ENCODE measurements at places on chromosomes 13 and 19. TPM values are rescaled to one million over a fixed set of nuclear protein-coding genes. Genes with fewer than 3 reads are reported as not detected.

GRCh38 chr19:3358689-3359014 is 7.7 kb upstream of the NFIC start:
- DNase-seq, result no peak

GRCh38 chr19:1122021-1122971 is 18.5 kb downstream of the GPX4 start:
- no peak for DNase-seq

- DNase-seq, result no peak
These were observed 24.8 kb downstream of the RNF6 start for GRCh38 chr13:26197298-26197697.

DNA sequence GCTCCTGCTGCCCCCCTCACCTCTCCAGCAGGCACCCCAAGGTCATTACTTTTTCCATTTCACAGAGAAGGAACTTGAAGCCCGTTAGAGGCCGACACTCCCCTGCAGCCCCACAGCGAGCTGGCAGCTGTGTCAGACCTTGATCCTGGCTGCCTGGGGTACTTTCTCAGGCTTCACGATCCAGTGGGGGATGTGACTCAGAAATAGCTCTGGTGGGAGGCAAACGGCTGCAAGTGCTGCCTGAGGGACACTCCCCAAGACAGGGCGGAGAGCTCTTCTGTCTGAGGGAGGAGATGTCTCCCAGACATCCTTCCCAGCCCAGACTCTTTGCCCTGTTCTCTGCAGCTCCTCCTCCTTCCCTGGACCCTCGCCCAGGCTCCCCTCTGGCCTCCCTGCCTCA is 4.8 kb downstream of the TSKS start:
- no peak for DNase-seq

DNA sequence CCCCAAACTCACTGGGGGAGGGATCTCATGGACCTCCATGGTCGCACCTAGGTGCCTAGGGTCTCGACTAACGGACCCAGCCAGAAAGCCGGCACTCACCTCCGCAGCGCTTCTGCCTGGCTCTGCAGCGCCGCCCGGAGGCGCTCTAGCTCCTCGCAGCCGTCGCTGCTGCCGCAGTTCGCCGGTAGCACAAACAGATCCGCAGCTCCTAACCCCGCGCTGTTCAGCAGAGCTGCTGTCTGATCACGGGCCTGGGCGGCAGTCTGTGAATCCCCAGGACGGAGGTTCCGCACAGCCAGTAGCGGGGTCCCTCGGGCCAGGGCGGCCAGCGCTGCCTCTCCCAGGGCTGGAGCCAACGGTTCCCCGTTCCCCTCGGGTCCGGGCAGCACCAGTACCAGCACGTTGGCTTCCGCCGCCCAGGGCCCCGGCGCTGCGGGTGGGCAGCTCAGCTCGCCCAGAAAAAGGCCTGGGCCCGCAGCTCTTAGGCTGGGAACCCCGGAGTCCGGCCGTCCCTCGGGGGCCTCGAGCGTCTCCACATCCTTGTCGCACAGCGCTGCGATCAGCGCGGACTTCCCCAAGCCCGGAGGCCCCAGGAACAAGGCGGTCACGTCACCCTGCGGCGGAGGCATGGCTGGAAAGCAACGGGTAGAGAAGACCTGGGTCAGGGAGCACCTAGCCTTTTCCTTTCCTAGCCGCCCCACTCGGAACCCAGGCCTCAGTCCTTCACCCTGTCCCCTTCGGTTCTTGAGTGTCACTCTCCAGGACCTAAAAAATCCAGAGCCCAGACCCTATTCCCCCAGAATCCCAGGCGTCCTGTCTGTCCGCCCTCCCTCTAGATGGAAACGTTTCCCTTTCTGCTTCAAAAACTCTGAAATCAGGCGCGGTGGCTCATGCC is 977 bp downstream of the IRGQ start:
- peak; percentile 50 for DNase-seq

GRCh38 chr19:46542428-46543230 is 47.0 kb upstream of the PNMA8B start:
- peak; percentile 83 for DNase-seq

LYL1 gene
- total RNA-seq, result not detected

GRCh38 chr13:104571161-104571892 is 1505.1 kb upstream of the SLC10A2 start:
- DNase-seq, result peak; percentile 87

LRFN3 gene
- 4.4 TPM for total RNA-seq

PEX11G gene
- 4.7 TPM for total RNA-seq

DNA sequence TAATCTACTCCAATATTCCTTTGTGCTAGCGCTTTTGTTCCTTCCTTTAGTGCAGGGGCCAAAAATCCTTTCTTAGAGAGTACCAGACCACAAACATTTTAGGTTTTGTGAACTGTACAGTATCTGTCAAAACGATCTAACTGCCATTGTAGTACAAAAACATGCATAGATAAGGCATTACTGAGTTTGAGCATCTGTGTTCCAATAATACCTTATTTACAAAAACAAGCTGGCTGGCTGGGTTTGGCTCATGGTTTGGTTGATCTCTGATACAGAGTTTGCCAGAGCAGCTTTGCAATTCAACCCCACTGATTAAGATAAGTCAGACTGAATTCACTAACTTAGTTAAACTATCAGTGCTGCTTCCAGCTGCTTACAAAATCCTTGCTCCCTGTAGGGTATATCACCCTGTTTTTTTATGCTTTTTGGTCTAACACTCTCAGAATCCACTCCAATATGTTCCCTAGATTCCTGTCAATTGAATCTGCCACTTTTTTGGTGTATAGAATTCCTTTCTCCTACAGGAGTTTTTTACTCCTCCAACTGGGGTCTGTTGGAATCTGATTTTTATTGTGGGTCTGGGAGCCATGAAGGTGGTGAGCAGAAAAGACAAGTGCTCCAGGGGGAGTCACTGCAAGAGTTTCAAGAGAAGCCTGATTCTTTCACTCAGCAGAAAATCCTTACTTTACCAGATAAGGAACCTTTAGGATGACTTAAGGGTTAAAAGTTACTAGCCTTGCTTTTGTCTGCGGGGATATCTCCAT is 1399.4 kb downstream of the EFNB2 start:
- no peak for DNase-seq

- DNase-seq, result no peak
These were observed 35.2 kb downstream of the SMARCA4 start for GRCh38 chr19:10995926-10996600.

DNA sequence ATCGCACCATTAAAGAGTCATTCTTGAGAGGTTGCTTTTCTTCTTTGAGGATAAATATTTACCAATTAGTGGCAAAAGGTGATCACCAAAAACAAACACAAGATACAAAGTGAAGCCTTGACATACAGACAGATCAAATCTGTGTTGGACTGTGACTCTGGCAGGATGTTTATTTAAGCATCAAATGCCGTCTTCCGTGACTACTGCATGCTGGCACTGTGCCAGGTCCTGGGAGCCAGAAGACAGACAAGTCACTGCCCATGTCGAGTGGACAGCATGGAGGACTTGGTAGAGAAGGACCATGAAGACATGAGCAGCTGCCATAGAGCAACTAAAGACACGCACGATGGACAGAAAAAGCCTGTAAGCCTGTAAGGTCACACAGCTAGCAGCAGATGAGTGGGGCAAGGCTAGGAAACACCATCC is 92.8 kb upstream of the FARP1 start:
- peak; percentile 40 for DNase-seq

DNA sequence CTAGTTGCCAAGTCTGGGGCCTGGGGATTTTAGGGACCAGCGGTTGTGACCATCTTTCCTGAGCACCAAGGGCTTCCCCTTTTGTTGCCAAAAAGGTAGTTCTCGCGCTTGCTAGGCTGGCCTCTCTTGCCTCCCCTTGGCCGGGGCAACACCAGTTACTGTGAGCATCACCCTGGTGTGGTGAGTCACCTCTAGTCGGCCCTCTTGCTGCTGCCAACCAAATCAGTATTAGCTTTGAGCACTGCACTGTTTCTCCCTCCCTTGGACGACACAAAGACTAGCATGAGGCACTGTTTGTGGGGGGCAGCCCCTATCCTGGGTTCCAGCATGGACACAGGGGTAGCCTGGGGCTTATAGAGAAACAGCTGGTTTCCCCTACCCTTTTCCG is 6.9 kb downstream of the SYDE1 start:
- DNase-seq, result no peak

DNA sequence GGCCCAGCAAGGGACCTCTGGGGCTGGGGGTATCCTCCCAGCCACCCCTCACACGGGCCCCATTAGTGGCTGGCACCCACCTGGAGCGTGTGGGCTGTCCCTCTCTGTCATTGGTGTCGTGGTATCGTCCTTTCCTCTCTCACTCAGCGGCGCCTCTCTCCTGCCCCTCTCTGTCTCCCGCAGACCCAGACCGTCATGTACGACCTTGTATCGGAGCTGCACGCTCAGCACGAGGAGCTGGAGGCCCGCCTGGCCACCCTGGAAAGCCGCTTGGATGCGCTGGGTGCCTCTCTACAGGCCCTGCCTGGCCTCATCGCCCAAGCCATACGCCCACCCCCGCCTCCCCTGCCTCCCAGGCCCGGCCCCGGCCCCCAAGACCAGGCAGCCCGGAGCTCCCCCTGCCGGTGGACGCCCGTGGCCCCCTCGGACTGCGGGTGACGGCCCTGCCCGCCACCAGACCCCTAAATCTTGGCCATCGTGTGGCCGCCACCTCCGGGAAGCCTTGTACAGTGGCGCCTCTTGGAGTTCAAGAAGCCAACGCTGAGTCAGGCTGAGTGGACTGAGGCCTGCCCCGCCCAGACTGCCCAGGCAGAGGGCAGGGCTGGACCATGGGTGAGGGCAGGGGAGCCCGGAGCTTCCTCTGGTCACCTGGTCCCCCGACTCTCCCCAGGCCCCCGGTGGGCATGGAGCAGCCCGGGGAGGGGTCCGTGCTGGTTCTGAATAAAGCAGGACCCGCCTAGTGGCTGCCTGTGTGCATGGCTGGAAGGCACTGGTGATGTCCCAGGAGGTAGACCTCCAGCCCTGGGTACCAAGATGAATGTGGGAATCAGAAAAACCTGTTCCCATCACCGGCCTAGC is 9.8 kb upstream of the ARRDC2 start:
- DNase-seq, result peak; percentile 92

- DNase-seq, result no peak
These were observed 67.5 kb upstream of the ATP12A start for GRCh38 chr13:24612726-24613125.

KLF2 gene
- total RNA-seq, result 0.55 TPM

- peak; percentile 94 for DNase-seq
These were observed 13.4 kb upstream of the C19orf33 start for GRCh38 chr19:38290631-38291147.

TNFRSF19 gene
- total RNA-seq, result 2.3 TPM

MAP4K1 gene
- total RNA-seq, result 1.3 TPM

DNA sequence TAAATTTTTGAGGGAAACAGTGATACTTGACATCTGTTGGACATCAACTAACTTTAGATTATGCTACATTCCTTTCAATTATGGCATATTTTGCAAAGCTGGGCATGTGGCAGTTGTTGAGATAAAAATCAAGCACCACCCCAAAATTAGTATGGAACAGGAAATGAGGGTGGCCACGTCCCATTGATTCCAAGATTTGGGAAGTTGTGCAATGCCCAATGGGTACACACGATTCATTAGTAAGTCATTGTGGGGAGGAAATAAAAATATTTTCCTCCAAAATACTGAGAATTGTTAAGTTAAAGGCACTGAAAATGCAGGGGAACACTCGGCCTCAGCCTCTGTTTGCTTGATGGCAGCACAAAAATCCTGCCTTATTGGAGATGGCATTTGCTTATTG is 7.6 kb downstream of the ERICH6B start:
- no peak for DNase-seq

ACER1 gene
- total RNA-seq, result not detected

GRCh38 chr19:40365613-40366401 is 17.3 kb downstream of the PLD3 start:
- no peak for DNase-seq

UBE2L5 gene
- total RNA-seq, result not detected

GRCh38 chr19:38696729-38697055 is 47.6 kb downstream of the CAPN12 start:
- no peak for DNase-seq

DNA sequence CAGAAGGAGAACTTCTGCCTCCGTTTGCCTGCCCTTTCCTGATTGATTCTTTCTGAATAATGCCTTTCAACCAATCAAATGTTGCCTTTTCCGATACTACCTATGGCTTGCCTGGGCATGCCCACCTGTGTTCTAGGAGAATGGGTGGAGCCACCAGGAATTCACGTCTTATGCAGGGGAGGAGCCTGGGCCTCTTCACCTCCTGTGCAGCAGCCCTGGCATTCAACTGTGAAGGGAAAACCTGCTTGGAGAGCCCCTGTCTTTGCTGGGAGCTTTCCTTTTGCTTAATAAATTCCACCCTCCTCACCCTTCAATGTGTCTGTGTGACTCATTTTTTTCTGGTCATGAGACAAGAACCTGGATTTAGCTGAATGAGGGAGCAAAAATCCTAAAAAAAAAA is 730.7 kb downstream of the UQCRFS1 start:
- DNase-seq, result peak; percentile 57

GAPDHS gene
- total RNA-seq, result not detected

AMER2 gene
- not detected for total RNA-seq

Measured in Caki2 (cell line).